ENCODE measurements at places on chromosomes 11 and 22.

DNA sequence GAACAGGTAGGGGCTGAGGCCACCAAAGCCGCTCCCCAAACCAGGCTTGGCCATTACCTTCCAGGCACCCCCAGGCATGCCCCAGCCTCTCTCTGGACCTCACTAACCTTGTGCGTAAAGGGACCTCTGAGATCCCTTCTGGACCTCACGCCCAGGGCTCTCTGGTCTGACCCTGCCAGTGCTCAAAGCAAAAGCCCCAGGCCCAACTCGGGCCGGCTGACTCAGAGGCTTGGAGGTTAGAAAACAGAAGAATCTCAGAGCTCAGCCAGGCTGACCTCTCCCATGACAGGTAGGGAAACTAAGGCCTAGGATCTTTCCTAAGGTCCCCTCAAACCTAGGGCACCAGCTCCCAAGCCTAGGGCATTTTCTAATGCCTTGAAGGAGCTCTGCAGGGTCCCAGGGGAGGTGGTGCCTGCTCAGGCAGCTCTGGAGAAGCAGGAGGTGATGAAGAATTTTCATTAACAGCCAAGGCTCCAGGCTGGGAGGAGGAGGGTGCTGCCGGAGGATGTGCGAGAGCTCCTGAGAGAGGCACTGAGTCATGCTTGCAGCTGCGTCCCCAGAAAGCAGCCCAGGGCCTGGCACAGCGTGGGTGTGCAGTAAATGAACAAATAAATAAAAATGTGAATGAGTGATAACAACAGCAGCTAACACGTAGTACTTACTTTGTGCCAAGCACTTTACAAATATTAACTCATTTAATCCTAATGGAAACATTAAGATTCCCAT, 25.6 kb downstream of the ARRB1 start:
- DNase-seq: no peak

DNA sequence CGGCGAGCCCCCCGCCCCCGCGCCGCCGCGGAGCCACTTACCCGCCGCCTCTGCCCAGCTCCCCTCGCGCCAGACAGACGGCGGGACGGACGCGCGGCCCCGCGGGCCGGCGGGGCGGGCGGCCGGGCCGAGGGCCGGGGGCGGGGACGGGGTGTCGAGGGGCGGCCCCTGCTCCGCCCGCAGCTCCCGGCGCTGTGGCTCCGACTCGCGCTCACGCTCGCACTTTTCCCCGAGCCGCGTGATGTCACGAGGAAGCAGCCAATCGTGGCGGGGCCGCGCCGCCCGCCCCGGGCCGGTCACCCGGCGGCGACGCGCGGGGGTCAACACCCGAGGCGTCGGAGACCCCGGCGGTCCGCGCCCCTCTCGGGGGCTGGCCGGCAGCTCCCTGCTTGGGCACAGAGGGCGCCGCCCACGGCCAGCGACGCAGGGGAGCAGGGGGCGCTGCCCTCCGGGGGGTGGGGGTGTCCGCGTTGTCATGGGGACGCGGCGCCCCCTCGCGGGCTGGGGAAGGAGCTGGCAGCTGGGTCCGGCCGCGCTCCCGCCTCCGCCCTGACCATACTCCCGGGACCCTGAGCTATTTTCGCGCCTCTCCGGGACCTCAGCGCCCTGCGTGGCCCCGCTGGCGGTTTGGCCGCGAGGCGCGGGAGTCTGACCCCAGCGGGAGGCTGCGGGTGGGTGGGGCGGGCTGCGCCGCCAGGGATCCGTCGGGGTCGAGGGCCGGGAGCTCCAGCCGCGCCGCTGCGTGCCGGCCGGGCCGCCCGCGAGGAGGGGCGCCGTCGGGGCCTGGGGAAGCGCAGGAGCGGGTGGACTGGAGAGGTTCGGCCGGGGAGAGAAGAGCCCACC, at the start of gene CHRM4:
Gene CHRM4 (minus strand): TSS at position 199 of the 843 bp plus-strand sequence. CDS start 5,219 bp downstream, outside the sequence.
- no peak for DNase-seq

DNA sequence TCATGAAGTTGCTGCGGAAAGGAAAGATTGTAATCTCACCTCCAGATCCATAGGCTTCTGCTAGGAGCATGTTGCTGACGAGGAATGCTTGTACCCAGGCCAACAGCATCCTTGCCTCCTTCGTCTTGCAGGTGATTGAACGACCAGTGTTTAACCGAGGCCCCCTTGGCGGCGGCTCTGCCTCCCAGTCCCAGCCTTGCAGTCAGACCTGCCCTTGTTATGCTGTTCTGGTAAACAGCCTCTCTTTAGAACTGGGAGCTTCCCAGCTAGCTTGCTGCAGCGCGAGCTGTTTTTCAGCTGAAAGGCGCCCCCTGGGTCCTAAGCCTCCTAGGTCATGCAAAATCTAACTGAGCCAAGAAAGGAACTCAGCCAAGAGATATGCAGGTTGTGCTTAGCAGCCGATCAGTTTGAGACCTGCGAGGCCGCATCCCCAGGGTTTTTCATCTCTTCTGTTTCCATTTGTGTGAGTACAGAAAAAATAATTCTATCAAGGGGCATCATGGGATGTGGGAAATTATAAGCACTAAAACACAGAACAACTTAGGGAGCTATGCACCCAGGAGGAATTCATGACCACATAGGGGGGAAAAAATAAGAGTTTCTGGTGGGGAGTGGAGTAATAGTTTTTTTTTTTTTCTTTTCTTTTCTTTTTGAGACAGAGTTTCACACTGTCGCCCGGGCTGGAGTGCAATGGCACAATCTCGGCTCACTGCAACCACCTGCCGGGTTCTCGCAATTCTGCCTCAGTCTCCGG, at the start of gene PIK3IP1:
Gene PIK3IP1 (minus strand): TSS at position 253 of the 754 bp plus-strand sequence. CDS start 144 bp downstream, at position 109.
- DNase-seq: peak; percentile 75

DNA sequence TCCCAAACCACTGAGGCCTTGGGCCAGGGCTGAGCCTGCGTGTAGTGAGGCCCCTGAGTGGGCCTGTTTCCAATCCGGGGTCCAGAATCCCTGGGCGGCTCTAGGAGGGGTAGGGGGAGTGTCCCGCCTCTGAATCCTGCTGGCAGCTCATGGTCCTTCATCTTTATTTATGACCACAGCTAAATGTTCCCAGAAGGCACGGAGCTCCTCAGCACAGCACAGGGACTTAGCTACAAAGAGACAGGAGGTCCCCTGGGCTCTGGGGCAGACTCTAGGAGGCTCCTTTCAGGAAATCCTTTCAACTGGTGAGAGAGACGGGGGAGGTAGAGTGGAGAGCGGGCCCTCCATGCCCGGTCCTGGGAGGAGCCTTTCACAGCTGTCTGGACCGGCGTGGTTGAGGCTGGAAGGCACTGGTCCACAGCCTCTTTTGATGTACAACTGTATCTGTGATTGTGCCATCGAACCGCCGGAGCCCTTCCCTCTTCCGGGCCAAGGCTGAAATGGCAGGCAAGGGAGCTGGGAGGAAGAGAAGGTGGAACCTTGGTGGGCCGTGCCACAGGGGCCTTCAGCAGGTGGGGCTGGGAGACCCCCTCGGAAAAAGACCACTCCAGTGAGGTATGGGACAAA, 46.8 kb downstream of the SCUBE1 start:
- DNase-seq: no peak
